ENCODE measurements at places on chromosomes 12 and 14.
A peak's percentile ranks its signal among the peaks of the same experiment; 100 is the strongest.

DNA sequence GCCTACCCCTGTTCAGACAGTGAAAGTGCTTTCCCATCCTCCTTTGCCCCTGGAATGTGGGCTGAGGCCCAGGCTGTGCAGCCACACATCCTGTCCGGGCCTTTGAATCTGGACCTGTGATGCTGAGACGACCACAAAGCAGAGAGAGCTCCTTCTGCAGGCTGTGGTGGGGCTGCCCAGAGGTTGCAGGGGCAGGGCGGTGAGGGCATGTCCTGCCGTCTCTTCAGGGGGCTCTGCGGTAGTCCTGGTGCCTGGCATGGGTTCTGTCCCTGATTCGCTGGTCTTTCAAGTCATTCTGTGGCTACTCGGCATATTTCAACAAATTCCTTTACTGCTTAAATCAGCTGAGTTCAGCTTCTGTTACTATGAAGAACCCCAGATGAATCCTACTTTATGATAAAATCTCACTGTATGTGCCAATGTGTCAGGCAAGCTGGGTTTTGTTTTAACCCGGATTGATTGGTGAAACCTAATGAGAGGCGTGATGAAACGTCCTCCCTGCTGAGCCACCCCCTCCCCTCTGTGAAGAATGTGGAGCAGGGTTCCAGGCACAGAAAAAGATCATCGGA, 63.4 kb upstream of the DICER1 start:
- DNase-seq, result peak; percentile 70

DNA sequence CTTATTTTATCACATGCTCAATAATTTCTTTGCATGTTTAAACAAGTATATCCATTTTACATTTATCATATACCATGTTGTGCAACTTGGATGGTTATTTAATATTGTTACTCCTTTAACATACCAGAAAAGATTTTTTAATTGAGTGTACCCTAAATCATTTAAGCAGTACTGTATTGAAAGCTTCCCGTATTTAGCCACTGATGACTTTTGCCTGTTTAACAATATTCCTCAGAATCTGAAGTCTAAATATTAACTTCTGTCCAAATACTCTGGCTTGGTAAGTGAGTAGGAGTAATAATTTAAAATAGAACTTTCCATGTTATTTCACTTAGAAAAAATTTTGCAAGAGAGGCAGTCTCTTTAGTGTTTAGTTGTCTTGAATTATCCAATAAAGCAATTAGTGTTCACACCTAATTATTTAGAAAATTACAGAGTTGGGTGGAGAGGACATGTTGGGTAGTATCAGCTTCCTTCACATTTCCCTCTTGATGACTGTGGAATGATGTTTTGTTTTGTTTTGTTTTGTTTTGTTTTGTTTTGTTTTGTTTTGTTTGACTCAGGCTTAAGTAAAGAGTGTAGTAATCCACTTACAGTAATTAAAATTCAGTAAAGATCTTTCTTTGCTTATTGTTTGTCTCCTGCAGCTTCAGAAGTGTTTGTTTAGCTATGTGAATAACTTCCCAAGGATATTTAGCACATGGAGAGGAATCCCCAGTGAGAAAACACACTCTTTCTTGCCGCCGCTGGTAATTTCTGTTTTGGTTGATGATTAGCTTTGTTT, 59.5 kb downstream of the DAAM1 start:
- DNase-seq, result no peak

DNA sequence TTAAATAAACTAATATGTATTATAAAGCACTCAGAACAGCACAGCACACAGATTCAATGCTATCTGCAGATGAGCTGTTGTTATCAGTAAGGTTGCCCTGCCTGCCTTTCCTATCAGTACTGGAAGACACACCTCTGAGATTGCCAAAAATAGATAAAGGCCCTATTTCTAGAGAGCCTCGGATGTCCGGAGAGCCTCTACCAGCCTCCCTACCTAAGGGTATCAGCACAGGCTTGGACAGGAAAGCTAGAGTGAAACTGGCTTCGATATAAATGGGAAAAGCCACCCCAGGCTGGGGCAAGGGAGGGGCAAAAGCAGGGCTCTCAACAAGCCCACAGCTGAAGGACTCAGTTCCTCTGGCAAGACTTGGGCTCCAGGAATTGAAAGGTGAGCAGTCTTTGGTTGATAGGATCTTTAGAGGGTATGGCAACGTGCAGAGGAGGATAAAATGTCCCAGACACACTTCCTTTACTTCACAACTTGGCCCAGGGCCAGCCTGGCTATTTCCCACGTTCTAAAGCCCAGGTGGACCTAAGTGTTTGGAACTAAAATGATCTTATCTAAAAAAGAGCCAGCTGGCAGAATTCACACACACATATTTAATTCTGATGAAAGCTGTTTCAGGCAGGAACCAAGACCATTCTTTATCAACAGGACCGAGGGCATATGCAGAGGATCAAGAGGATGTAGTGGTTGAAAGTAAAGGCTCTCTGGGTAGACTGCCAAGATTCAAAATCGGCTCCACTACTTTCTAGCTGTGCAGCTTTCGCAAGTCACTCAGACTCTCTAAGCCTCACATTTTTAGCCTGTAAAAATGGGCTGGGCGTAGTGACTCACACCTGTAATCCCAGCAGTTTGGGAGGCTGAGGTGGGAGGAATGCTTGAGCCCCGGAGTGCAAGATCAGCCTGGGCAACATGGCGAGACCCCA, 37.8 kb upstream of the ITPR2 start:
- DNase-seq, result no peak

DNA sequence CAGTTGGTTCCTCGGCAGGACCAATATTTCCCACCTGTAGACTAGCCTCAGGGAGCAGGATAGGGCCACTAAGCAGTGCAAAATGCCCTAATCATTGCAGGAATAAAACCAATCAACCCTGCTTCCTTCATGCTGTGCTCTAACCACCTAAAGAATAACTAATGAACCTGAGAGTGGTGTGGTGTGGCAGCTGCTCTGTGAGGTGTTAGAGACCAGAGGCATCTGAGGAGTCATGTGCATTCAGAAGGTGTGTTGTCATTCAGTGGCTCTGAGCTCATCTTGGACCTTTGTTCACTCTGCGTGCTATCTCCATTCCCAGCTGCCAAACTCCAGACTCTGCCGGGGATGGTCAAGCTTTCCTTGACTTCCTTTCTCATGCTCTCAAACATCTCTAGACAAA, 136.7 kb upstream of the EGLN3 start:
- DNase-seq, result no peak

GRCh38 chr14:75258079-75258802, 20.4 kb upstream of the FOS start:
- DNase-seq, result no peak

GRCh38 chr12:121806546-121807423, 3.0 kb downstream of the SETD1B start:
- DNase-seq, result peak; percentile 78

GRCh38 chr12:121793440-121793837, at the start of gene RHOF:
Gene RHOF (minus strand): TSS chr12:121793688. CDS start chr12:121793633, 55 bp downstream.
- DNase-seq, result no peak

- no peak for DNase-seq
Observed at GRCh38 chr12:104683831-104684503, 227.2 kb downstream of the CHST11 start.

DNA sequence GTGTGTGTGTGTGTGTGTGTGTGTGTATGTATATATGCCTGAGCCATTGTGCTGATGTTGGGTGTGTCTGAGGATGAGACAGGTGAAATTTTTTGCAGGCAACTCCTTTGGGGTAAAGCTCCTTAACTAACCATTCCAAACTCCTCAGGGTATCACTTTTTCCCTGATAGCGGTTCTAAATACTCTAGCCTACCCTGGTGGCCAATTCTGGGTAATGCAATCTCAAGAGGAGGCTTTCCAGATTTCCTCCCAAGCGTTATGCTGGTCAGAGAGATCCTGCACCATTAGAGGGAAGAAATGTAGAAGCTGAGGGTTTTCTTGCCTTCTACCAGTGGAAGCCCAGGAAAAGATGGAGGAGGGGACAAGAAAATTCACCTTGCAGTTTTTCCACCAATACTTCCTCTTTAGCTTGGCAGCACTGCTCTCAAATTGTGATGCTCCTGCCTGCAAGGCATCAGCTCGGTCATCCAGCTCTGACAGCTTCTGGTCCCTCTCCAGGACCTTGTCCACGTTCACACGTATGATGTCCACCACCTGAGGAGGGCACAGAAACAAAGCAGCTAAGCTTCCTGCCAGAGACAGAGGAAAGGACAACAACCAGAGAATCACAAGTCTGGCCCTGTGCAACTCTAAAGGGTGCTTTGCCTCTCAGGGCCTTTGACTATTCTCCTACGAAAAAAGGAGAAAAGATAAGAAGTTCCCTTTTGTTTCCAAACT, 4.9 kb downstream of the VAMP1 start:
- DNase-seq, result peak; percentile 90

DNA sequence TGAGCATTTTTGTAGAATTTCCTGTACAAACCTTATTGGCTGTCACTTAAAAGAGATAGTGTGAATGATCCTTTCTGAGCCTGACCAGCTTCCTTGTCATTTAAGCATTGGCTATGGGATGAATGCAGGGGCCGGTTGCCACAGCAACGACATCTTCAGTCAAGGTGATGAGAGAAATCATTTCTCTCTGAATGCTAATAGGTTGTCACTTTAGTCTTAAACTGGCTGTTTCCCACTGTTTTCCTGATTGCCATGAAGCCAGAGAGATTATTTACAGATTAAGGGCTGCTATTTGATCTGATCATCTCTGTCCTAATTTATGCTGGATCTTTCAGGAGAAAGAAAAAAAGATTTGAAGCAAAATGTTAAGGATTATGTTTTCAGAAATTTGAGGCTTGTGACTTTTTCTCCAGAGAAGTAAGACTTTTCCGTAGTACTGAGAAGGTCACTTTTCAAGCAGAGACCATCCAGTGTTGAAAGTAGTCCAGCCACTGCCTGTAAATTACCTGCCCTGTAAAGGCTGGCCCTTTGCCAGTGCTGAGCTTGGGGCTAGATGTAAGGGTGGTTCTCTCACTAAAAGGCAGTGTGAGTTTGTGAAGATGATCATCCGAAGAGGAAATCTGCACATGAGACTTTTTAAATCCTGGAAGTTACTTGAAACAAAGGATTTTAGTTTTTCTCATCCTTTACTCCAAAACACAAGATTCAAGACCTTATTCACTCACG, 235.6 kb downstream of the DACT1 start:
- no peak for DNase-seq

- no peak for DNase-seq
Observed at GRCh38 chr12:124679047-124679446, 111.6 kb upstream of the NCOR2 start.

DNA sequence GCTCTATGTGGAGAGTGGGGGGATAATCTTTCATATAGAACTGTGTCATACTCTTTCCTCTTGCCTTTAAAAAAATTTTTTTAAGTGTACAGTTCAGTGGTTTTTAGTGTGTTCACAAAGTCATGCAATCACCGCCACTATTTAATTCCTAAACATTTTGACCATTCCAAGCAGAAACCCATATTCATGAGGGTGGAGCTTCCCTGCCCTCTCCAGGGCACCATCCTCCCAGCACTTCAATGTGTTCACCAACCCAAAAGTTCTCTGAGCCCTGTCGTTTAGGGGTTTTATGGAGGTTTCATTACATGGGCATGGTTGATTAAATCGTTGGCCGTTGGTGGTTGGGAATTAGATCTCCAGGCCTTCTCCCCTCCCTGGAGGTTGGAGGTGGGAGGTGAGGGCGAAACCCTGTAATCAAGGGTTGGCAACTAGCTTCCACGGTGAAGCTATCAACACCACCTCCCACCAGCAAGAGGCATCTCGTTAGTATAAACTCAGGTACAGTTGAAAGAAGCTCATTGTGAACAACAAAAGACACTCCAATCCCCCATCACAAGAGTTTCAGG, 42.8 kb upstream of the WNK1 start:
- DNase-seq, result no peak

GRCh38 chr12:112381406-112381882, 787 bp downstream of the HECTD4 start:
- peak; percentile 83 for DNase-seq

DNA sequence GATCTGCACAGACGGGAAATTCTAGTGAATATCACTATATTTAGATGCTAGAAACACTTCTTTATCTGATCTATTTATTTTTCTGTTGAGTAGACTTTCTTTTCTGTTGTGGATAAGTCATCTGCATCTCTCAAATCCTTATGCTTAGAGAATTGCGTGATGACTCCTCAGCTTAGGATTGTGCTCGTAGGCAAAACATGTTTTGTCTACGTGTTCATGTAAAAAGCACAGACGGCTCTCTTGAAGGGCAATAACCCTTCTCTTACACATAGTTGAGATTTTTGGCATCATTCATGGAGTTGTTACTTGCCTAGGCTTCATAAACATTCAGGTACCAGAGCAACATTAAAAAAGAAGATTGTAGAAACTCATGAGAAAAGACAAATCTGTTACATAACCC, 18.6 kb downstream of the PPFIBP1 start:
- no peak for DNase-seq

- no peak for DNase-seq
Observed at GRCh38 chr14:95526483-95527386, 8.1 kb upstream of the GLRX5 start.

GRCh38 chr12:120065472-120065871, 51.1 kb downstream of the RAB35 start:
- no peak for DNase-seq

DNA sequence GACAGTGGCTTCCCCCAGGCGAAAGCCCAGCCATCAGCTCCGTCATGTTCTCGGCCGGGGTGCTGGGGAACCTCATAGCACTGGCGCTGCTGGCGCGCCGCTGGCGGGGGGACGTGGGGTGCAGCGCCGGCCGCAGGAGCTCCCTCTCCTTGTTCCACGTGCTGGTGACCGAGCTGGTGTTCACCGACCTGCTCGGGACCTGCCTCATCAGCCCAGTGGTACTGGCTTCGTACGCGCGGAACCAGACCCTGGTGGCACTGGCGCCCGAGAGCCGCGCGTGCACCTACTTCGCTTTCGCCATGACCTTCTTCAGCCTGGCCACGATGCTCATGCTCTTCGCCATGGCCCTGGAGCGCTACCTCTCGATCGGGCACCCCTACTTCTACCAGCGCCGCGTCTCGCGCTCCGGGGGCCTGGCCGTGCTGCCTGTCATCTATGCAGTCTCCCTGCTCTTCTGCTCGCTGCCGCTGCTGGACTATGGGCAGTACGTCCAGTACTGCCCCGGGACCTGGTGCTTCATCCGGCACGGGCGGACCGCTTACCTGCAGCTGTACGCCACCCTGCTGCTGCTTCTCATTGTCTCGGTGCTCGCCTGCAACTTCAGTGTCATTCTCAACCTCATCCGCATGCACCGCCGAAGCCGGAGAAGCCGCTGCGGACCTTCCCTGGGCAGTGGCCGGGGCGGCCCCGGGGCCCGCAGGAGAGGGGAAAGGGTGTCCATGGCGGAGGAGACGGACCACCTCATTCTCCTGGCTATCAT, 663 bp downstream of the PTGER2 start:
- peak; percentile 79 for DNase-seq

DNA sequence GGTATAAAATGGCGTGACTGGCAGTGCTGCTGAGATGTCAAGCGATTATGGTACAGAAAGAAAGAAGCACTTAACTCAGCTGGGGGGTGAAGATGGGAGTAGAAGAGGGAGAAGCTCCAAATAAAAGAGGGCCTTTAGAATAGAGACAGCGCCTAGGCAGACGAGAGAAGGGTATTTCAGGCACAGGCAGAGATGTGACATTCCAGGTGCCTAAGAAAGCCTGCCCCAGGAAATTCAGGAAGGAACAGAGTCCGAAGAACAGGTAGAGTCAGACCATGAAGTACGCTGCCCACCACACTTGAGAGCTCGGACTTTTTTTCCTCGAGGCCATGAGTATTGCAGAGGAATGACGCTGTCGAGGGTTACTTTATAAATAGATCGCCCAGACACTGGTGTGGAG, 170.9 kb upstream of the ATF7IP start:
- DNase-seq, result no peak

GRCh38 chr12:56358836-56359532, 923 bp downstream of the STAT2 start:
- peak; percentile 44 for DNase-seq
